Stimulated activated CD4-positive, alpha-beta T cell treated with anti-CD3 and anti-CD28 coated beads, Interleukin-4, amount 100 ng/mL, for 1 hour (primary cell): ENCODE measurements at places on chromosomes 5 and 9.

- DNase-seq, result no peak
Measured at GRCh38 chr9:109114670-109115069, 5.1 kb downstream of the TMEM245 start.

GRCh38 chr5:105460721-105461120 is 1898.1 kb upstream of the NUDT12 start:
- no peak for DNase-seq

DNA sequence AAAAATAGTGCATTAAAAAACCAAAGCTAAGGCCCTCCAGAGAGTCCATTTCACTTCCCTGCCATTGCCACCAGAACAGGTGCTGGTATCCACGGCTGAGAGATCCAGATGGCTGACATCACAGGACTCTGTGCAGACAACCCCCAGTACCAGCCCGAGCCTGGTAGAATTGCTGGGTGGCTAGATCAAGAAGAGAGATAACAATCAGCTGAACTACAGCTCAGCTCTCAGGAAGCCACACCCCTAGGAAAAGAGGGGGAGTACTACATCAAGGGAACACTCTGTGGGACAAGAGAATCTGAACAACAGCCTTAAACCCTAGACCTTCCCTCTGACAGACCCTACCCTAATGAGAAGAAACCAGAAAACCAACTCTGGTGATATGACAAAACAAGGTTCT is 73.8 kb upstream of the SLIT3 start:
- no peak for DNase-seq

GRCh38 chr9:15293804-15294316 is 13.2 kb downstream of the TTC39B start:
- no peak for DNase-seq

- no peak for DNase-seq
Measured at GRCh38 chr5:6166698-6167394, 211.5 kb downstream of the MED10 start.

GRCh38 chr9:125536167-125536772 is 170.7 kb downstream of the MAPKAP1 start:
- no peak for DNase-seq

GRCh38 chr5:179963375-179963774 is 55.7 kb upstream of the TBC1D9B start:
- DNase-seq, result no peak

DNA sequence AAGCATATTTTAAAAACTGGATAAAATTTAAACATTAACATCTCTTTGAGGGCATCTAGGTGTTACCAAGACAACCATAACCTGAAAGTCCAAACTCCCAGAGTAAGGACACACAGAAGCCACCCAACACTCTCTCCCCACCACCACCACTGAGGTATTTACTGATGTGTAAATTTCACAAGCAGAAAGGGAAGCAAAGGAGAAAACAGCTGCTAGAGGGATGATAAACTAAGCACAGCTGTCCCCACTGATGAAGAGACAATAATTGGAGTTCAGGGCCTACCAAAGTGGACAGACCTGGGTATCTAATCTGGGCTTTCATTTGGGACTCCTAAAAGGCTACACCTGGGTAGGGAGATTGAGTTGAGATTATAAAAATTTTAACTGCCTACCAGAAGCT is 63.6 kb downstream of the FRMD3 start:
- DNase-seq, result no peak

GRCh38 chr5:34897646-34898045 is 17.7 kb downstream of the RAD1 start:
- no peak for DNase-seq

DNA sequence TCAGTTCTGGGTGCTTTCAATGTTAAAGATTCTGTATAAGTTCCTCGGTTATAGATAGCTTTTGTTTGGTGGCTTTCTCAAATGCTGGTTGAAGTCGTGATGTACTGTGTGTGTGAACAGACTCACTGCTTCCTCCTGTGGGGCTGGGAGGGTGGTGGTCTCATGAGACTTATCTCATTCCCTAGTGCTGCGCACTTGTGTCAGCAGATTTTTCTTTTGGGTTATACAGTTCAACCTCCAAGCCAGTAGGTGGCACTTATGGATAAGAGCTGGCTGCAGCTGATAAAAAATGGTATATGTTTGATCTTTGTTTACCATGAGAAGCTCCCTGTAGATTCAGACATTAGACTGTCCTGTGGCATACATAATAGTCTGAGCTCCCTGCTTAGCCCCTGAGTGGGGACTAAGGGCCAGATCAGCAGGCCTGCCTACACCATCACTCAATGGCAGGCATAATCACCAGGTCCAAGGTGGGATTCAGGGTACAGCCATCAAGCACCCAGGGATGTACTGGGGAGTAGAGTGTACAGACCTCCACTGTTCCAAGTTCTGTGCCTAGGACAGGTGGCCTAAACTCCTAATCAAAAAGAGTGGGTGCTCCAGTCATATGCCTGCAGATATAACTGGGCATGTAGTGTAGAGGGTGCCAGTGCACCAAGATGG is 174.2 kb downstream of the OXCT1 start:
- no peak for DNase-seq

GRCh38 chr5:89003563-89004036 is 120.6 kb upstream of the MEF2C start:
- no peak for DNase-seq

GRCh38 chr5:41787265-41787664 is 83.0 kb downstream of the OXCT1 start:
- no peak for DNase-seq

DNA sequence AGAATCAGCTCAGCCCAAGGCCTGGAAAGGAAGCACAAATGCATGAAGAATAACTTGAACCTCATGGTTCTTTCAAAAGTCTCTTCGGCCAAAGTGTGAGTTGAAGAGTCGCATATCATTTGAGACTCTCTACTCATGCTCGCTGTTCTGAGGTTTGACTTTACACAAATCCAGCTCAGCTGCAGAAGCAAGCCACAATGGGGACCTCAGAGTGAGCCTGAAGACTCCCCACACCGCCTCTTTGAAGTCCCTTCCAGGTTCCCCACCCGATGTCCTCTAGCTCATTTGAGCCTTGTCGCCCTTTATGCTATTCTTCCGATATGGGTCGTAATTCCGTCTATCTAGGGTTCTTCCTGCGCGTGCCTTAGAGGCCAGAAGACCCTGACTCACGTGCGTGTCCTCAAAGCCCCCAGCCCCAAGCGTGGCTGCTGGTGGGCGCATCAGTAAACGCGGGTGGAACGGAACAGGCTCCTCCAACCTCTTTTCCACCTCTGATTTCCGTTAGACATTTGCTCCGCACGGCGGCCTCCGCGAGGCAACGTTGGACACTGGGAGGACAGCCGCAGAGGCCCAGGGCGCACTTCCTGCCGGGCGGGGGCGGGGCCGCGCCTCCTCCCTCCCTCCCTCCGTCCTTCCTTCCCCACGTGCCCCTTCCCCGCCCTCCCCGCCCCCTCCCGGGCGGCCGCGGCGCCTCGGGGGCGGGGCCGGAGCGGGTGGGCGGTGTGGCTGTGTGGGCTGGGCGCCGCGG is at the start of gene SNX30:
Gene SNX30, plus strand, starts transcription at position 745 of the 748 bp plus-strand sequence. CDS start 242 bp downstream, outside the sequence.
- DNase-seq, result peak; percentile 72

GRCh38 chr5:78893940-78894677 is 91.0 kb downstream of the ARSB start:
- no peak for DNase-seq

DNA sequence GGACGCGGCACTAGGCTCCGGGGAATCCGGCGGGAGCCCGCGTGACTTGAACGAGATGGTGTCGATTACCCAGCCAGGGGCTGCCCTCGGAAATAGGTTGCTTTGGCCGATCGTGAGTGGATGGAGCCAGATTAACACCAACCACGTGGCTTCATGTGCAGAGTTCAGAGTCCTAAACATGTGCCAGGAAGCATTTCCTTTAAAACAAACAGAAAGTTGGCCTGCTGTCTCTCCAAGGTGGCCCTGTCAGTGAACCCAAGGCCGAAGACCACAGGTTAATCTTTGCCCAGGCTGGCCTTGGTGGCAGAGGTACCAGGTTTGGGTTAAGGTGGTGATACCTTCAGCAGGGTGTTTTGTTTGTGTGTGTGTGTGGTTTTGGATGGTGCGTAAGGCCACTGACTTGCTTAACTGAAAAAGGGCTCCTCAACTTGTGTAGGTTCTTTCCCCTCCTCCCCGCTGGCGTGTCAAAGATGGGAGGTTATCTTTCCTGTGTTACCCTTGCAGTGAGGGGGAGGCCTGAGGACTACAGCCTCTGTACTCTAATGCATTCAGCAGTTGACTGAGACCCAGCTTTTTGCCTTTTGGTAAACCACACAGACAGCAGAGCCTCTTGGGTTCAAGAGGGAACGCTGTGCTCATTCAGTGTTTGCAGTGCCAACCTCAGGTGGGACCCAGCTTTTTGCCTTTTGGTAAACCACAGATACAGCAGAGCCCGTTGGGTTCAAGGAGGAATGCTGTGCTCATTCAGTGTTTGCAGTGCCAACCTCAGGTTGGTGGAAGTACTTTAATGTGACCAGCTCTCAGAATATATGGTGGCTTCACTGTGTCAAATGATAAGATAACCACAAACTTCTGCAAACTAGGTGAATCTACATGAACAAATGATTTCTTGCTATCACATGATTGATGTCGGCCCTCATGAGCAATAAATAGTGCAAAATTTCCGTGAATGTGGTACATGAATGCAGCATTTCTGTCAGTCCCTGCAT is 1.4 kb downstream of the IQGAP2 start:
- peak; percentile 71 for DNase-seq

DNA sequence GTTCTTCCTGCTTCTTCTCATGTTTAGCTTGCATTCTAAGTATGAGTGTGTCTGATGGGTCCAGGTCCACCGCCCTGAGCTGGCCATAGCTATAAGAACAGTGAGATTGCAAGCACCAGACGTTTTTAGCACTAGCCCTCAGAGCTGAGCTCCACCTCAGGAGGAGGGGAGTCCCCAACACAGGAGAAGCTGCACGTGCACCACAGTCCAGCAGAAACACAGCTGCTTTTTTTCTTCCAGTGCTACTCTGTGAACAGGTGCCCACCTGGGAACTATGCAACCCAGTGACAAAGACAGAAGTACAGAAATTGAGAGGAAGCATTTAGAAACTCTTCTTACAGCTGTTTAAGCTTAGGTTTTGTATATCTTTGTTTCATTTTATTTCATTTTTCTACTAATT is 299.4 kb downstream of the MARCHF11 start:
- no peak for DNase-seq

DNA sequence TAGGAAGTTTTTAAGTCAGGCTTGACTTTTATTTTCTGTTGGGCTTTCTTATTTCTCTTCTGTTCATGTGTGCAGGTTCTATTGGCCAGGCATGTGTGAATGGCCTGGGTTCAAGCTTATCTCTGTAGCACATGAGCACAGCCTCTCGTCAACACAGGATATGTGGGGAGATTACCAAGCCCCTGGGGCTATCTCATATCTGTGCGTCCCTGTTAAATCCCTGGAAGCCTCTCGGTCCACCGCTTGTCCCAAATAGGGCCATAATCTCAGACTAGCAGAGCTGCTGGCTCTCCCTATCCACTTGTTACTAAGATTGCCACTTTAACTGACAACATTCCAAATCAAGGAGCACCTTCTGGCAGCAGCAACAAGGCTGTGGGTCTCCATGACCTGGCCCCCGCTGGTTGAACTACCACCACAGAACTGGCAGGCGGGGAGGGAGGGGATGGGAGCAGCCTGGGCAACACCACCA is 28.4 kb upstream of the EBF1 start:
- no peak for DNase-seq

GRCh38 chr5:113099822-113100221 is 123.2 kb downstream of the DCP2 start:
- DNase-seq, result no peak

- no peak for DNase-seq
Measured at GRCh38 chr9:134413890-134414623, 87.8 kb downstream of the RXRA start.

DNA sequence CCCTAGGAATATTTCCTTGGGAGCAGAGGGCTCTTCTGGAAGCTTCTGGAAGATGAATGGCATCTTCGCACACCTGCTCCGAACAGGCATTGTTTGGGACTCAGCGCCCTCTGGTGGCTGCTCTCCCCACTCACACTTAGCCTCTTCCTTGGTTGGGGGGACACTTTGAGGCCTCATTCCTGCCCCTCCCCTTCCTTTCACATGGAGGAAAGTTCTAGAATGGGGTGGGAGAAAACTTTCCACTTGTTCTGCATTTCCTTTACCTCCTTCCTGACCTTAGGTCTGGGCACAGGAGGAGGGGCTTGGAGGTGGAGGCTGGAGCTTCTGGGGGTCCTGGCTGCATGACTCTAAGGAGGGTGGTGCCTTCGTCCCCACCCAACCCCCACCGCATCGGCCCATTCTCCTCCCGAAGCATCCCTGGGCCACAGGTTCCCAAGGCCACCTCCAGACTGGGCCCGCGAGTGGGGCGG is 19.3 kb upstream of the SMIM32 start:
- DNase-seq, result peak; percentile 42
